ENCODE measurements at places on chromosomes 1 and 21.

DNA sequence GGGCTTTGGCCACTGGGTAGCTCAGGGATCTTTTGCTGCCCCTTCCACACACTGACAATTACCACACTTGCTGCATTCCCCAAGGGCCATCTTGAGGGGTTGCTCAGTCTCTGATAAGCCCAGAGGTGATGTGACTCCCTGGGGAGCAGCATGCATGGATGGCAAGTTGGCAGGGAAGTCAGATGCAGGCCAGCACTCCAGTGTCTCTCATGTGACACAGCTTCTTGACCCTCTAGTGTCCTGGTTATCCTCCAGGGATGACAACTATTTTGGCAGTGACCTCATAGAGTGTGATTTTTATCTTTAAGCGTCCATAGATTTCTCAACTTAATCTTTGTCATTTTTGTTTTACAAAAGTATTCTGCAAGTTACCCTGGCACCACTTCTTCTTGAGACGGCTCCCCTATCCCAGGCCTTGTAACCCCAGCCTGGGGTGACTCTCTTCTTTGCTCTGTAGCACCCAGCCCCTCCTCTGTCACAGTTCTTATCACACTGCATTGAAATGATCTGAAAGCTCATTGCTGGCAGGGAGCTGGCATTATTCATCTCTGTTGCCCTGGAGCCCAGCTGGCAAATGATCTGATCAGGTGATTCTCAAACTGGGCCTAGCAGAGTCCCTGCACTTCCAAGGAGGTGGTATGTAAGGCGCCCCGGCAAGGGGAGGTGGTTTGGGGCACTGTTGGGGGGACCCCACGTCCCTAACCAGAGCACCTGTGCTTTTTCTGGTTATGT is 72.6 kb downstream of the TENT5C start:
- DNase-seq, result no peak

DNA sequence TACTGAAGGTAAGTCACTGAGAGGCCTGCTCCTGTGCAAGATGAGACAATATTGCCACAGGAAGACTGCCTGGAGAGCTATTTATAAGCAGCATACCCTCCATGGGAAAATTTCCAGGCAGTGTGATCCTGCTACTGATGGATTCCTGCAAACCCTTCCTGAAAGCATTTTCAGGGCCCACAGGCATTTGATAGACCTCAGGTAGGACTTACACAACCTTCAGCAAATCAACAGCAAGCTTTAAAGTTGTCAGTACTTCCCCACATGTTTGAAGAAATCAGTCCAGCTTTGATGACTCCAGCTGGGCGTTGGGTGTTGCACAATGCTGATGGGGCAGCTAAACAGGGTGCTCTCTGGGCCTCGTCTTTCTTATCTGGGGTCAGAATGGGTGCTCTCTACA is 108.8 kb downstream of the PLXNA2 start:
- peak; percentile 42 for DNase-seq

DNA sequence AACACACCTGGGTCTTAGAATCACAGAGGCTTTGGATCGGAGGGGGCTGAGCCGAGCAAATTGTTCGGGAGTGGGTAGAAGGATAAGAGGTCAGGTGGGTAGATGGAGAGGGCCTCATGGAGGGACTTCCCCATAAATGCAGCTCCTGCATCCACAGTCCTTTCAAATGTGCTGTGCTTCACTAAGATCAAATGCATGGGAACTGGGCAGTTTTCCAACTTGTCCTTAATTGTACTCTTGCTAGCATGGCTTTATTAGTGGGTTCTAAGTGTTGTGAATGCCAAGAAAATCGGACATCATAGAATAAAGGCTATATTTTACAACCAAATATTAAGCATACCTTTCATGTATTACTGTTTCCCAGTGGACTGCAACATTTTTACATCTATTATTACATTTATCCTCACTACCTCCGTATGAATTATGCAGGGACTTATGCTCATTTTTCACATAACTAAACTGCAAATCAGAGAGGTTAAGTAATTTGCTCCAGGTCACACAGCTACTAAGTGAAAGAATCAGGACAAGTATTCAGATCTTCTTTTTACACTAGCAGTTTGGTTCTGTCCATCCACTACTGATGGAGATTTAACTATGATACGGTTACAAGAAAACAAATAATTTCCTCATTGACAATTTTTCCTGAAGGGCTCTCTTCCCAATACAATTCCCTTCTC is 174.5 kb upstream of the RUNX1 start:
- DNase-seq, result no peak

DNA sequence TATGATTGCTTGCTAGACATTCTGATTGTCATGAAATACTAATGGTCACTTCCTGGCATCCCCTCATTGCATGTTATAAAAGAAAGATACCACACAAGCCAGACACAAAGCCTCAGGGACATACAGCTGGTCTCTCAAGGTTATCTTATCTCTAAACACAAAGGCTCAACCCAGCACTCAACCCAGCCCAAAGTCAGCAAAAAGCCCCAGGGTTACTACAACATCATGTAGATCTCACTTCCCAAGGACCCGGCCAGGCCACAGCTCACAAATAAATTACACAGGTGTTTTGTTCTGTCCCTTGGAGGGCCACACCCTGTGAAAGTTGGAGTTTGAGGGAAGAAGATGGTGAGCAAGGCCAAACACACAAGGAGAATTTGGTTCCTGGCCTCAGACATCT is 109.7 kb upstream of the BARHL2 start:
- no peak for DNase-seq

- no peak for DNase-seq
Observed at GRCh38 chr1:20485527-20486456, at the start of gene CAMK2N1. Gene CAMK2N1 (minus strand): TSS chr1:20486210. CDS start chr1:20485379, 831 bp downstream.

GRCh38 chr1:229590119-229590518 is 31.6 kb upstream of the ABCB10 start:
- DNase-seq, result no peak

DNA sequence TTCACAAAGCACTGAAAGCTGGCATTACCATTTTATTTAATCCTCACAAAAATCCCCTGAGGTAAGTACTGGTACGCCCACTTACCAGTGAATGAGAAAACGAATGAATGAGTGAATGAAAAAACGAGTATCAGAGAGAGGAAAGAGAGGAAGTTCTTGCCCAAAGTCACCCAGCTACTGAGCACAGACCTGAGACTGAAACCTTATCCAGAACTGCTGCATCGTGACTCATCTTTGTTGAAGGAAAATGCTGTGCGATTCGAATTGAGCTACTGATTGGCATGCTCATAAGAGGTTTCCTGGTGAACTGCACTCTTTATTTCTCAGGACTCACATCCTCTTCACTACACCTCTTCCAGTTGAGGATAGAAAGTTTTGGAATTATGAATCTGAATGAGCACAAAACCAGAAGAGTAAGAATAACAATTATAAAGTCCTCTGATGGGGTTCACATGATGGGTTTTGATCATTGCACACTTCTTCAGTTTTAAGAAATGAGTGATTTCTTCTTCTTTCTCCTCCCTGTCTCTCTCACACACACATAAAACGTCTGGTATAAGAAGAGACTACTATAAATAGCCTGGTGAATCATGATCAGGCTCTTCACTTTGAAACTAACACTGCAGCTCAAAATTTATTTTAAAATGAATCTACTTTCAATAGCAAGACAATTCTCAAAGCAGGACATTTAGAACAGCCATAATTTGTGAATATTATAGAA is 32.1 kb downstream of the IL12RB2 start:
- DNase-seq, result peak; percentile 47

DNA sequence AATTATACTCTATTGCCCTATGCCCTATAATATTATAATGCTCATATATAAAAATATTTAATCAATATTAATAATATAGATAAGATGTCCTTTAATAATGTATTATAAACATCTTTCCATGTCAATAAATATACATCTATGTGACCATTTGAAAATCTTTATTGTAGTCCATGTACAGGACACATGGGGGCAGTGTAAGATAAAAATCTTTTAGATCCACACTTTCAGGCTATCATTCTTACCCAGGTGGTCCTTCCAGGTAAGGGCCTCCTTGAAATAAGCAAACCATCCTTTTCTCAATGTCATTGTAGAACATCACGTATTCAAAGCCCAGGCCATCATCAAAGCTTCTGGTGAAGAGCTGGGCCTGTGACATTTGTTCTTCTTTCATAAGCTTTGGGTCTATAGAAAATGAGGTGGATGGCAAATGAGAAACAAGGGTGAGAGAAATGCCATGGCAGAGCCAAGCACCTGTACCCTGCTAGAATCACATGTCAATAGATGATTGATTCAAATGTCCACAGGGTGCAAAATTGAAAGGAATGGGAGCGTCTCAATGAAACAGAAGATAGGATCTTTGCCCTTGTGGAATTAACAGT is 20.2 kb downstream of the THEM4 start:
- no peak for DNase-seq

GRCh38 chr1:111907321-111907720 is 82.1 kb downstream of the KCND3 start:
- no peak for DNase-seq

DNA sequence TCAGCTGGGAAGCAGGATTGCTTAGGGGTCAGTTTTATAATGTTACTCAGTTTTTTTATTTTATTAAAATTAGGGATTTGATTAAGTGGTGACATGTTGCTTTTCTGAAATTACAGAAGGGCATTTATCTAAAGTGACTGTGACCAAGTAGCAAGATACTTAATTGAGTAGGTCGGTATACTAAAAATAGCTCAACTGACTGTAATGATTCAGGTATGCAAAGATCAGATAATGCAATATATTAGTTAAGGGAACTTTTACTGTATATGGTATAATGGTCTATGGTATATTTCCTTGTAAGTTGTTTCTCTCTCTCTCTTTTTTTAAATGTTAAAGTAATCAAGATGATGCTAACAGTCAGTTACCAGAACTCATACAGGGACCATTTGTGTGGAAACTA is 26.2 kb downstream of the RLF start:
- no peak for DNase-seq

- DNase-seq, result no peak
Observed at GRCh38 chr1:164683235-164683634, 124.3 kb downstream of the PBX1 start.

- no peak for DNase-seq
Observed at GRCh38 chr1:226650236-226650841, 88.7 kb downstream of the ITPKB start.

GRCh38 chr1:240962086-240962485 is 350.1 kb upstream of the GREM2 start:
- DNase-seq, result no peak

GRCh38 chr21:42561762-42562650 is 48.4 kb downstream of the SLC37A1 start:
- no peak for DNase-seq

DNA sequence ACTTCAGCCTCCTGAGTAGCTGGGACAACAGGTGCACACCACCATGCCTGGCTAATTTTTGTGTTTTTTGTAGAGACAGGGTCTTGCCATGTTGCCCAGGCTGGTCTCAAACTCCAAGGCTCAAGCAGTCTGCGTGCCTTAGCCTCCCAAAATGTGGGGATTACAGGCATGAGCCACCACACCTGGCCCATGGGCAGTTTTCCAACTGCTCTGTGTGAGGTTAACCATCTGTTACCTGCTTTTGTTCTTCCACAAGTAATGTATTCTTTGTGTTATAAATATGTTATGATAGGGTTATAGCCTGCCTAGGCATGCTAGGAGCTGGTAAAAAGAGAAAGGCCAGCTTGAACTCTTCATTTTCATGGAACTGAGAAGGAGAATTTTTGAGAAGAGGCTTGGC is 30.7 kb downstream of the TUFT1 start:
- DNase-seq, result no peak

- peak; percentile 2 for DNase-seq
Observed at GRCh38 chr1:208318150-208318734, 74.1 kb upstream of the PLXNA2 start.

DNA sequence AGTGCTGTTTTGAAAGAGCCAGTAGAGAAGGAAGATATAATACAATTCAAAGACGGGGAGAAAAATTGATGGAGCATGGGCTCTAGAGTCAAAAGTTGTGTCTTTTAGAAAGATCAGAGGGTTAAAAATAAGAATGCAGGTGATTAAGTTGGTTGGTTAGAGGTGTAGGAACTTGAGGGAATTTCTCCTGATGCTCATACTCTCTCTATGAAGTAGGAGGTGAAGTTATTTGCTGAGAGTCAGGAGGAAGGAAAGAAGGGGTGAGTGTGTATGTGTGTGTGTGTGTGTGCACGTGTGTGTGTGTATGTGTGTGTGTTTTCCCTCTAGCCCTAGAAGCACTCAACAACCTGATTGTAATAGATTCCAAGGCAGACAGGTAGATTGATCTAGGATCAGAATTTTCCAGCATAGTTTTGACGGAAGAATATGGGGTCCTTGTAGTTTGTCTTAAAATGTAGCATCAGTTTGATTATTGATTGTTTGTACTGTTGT is 88.3 kb upstream of the MACF1 start:
- no peak for DNase-seq

DNA sequence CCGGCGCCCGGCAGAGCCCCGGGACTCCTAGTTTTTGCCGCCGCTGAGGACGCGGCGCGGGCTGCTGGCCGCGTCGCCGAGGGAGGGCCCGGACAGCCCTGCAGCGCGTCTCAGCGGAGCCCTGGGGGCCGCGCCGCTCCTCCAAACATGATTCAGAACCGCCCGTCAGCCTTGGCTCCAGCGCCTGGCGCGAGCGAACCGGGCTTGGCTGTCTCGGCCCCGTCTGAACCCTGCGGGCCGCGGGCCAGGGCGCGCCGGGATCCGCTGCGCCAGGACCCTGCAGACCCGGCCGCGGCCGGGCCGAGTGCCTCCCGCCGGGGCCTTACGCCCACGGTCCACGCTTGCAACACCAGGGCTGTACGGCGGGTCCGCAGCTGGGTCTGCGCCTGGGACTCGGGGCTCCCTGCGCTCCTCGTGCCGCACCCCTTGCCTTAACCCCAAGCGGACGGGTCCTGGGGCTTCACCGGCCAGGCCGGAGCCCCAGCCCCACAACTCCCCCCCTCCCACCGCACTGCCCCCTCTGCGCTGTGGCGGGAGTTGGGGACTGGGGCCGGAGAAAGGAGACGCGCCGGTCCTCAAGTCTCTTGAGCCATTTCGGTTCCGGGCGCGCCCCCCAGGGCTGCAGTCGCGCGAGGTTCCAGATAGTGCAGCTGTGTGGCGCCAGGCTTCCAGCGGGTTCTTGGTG is 48.4 kb upstream of the CD34 start:
- DNase-seq, result no peak

- DNase-seq, result no peak
Observed at GRCh38 chr1:97738270-97738669, 182.6 kb downstream of the DPYD start.

GRCh38 chr1:236016782-236017400 is 48.0 kb downstream of the NID1 start:
- no peak for DNase-seq

All from fibroblast of skin of left quadriceps (primary cell).